Activated CD4-positive, alpha-beta T cell treated with anti-CD3 and anti-CD28 coated beads, Interleukin-2, amount 50 U/mL, for 4 hours (primary cell): ENCODE measurements at places on chromosomes 3 and 15.

DNA sequence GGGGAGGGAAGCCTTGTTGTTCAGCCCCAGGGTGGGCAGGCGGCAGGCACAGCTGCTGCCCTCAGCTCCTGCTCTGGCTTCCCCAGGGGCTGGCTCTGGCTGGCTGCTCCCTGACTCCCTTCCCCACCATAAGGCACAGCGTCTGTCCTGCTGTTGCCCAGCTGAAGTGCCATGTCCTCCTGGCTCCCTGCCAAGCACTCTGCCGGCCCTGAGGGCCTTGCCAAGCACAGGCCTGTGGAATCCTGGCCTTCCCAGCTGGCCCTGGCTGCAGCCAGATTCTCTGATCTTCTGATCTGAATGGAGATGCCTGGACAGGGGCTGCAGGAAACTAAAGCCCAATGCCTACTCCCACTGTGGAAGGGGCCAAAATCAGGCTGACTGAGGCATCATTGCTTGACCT is 1.1 kb downstream of the IQCF6 start:
- DNase-seq: no peak

DNA sequence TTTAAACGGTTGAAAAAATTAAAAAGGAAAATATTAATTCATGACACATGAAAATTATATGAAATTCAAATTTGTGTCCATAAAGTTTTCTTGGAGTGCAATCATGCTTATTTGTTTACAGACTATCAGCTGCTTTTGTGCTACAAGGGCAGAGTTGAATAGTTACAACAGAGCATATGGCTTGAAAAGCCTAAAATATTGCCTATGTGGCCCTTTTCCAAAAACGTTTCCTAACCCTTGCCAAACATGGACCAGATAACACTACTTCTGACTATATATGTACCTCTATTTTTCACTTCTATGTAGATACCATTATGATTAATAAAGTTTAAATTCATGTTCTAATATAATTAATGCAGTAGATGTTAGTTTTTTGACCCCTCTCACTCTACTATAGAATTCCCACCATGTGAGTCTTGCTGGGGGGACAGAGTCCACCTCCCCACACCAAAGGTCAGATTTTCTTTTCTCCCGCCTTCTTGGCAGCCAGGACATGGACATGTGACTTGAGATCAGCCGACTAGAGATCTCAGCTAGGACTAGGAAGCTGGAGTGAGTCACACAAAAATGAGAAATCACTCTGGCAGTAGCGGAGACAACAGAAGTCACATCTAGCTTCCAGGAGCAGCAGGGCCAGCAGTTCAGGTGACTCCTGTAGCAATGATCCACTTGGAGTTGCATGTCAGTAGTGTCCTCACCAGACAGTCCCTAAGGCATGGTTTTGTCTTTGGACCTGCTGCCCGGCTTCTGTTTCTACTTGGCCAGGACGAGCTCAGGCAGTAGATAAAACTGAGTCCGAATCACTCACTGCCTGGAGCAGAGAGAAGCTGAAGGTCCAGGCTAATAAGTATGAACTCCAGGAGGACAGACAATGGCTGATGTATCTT is 22.4 kb downstream of the CIAO2A start:
- DNase-seq: no peak

DNA sequence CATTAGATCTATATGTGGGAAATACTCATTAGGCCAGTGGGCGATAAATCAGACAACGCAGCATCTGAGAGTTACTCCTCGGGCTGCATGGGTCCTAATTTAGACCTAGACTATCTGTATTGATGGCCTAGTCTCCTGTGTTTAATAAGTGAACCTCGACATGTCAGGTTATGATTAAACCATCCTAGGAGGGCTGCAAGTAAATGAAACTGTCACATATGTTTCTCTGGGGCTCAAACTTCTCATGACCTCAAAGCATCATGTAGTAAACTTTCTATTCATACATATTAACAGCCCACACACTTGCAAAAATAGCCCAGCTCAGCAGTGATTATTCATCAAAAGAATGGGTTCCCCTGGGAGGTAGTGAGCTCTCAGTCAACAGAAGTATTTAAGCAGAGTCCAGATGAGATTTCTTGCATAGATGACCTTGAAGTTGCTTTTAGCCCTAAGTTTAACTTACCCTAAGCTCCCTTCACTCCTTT is 51.6 kb downstream of the RAB11A start:
- no peak for DNase-seq

GRCh38 chr3:72152551-72153476 is 367.9 kb upstream of the PROK2 start:
- DNase-seq: no peak

GRCh38 chr3:156509189-156510174 is 45.4 kb downstream of the SSR3 start:
- DNase-seq: no peak

DNA sequence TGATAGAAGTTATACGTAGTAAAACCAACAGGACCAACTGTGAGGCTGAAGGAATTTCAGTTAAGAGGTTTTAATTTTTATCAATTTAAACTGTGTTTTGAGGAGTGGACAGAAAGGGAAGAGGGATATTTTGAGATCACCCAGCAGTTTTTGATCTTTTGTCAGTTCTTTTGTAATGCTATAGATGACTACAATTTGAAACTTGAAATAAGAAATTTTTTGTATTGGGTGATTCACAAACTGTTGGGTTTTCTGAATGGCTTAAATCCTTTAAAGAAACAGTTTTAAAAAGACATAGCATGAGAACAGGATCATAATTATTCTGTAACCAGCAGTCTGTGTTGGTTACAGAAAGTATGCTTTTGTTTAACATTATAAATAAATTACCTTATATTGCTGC is 67.4 kb downstream of the TCF12 start:
- DNase-seq: no peak

- no peak for DNase-seq
These were observed 336.4 kb upstream of the CTNNB1 start for GRCh38 chr3:40862946-40863345.

- no peak for DNase-seq
These were observed 227.6 kb downstream of the KLF13 start for GRCh38 chr15:31554261-31554660.

DNA sequence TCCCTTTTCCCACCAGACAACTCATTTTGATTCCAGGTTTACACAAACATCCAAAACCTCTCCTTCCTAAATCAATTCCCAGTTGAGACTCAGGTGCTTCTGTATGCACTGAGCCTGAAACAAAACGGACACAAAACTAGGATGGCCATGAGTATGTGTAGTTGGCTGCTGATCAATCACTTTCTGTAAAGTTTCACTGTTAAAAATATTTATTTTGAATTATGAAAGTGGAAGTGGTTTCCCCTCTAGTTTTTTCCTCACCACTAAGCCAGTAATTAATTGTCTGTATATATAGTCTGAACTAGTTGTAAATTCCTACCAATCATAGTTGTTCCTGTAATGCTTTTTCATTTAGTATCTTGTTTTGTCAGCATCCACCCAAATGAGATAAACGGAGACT is 51.7 kb upstream of the TSPAN3 start:
- DNase-seq: no peak

- DNase-seq: peak; percentile 30
These were observed 23.4 kb downstream of the WHAMM start for GRCh38 chr15:82832601-82833361.

GRCh38 chr15:83100097-83100646 is 7.3 kb upstream of the TM6SF1 start:
- no peak for DNase-seq

GRCh38 chr3:71194785-71195184 is 388.7 kb downstream of the FOXP1 start:
- DNase-seq: no peak

DNA sequence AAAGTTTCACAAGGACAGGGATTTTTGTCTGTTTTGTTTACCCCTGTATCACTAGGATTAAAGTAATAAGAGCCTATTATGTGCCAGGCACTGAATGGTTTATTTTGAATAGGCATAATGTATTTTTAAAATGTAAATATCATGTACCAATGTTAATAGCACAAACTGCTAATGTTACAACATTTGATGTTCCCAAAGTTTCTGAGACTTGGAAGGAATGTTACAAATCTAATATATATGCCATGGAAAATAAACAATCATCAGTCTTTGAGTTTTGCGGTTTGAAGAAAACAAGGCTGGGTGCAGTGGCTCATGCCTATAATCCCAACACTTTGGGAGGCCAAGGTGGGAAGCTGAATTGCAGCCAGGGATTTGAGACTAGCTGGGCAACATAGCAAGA is 159.4 kb downstream of the CDIN1 start:
- no peak for DNase-seq

- DNase-seq: no peak
These were observed 197.9 kb downstream of the TPRG1 start for GRCh38 chr3:189369636-189370035.

DNA sequence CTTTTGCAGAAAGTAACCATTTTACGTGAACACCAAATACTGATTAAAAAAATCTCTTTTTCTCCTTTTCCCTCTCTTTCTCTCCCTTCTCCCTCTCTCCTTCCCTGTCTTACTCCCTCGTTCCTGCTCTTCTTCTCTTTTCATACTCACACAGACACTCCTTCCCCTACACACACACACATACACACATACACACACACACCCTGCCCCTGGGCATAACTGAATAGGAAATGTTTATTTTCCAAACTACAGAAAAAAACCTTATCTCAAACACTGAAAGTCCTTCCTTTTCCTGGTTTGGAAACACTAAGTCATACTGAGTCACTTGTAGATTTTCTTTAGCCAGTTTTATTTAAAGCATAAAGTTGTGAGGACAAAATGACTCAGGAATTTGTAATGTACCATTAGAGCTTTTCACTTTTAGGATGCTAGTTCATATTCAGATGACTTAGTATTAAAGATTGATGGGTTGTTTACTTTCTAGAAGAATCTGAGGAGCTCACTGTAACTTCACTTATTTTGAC is 62.4 kb downstream of the MBNL1 start:
- DNase-seq: no peak

DNA sequence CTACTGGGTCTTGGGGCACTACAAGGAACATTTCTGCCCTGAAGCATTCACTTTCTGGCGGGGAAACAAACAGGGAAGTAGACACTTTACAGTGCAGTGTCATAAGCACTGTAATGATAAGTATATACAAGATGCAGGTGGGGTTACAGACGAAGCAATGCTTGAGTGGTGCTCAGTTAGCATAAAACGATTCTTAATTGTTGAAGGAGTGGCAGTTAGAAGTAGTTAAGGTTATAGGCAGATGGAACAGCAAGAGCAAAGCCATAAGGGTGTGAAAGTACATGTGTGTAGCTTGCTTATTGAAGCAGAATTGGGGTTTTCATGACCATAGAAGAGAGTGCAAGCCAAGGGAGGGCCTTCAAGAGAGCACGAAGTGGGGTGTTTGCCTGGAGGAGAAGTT is 46.2 kb downstream of the SLC25A26 start:
- DNase-seq: no peak

DNA sequence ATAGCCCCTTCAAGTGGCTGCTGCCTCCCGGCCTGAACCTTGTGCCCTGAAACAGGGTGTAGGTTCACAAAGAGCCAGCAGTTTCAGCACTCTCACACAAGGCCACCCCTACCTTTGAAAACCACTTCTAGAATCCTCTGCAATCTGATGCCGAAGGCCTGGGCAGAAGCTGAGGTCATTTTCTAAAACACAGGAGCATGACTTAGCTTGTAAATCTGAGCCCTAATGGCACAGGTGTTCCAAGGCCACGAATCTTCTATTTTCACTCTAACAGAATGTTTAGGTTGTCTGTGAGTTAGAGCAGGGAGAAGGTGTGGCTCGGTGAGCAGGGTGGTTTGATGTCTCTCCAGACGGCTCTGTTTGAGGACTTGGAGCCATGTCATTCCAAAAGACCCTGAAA is 62.3 kb downstream of the SYNM start:
- no peak for DNase-seq

DNA sequence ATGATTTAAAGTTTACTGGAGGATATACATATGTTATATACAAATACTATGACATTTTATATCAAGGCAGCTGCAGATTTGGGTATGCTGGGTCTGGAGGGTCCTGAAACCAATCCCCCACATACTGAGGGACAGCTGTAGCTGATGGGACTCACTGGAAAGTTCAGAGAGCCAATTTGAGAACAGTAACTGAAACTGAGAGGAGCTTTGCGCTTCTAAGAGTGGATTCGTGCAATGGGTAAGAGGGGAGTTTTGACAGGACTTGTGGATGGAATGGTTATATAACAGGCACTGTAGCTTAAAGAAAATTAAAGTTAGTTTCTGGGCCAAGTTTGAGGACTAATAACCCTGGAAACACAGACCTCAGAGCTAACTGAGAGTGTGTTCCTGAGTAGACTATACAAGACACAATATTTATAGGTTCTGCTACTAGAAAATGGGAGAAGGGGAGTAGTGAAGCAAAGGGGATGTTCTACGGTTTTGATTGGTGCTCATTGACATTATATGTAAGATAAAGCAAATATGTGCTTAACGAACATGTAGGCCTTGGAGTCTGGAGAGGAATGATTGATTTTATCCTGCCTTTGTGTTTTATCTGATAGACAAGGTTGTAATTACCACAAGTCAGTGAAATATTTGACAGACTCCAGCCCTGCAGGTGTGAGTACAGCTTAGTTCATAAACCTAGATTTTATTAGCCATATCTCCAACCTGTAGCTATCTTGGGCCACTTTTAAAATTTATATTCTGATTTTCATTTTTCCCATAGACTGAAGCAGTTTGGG is 4.8 kb upstream of the ZMAT3 start:
- DNase-seq: no peak

DNA sequence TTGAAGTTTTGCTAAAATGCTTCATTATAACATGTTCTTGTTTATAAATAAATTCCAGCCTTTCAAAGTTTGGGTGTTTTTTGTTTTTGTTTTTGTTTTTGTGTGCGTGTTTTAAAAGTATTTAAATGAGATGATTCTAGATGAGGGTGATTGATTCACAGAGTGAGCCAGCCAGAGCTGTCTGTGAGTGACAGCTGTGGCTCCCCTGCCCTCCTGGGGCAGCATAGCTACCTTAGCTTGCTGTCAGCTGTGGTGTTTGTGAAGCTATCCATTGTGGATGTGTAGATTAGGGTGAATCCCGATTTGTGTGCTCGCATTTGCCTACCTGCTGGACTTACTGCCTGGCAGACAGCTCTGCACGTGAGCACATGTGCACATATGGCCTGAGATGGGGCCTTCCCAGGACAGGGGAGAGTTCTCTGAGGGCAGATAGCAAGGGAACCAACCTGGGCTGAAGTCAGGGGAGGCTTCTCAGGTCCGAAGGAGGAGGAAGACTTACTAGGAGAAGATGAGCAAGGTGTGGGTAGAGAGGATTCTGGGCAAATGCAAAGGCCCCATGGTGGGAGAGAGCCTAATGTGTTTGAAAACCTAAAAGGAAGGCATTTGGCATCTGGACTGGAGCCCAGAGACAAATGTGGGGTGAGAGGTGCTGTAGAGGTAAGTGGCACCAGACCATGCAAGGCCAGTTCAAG is 124.2 kb downstream of the EEFSEC start:
- no peak for DNase-seq

DNA sequence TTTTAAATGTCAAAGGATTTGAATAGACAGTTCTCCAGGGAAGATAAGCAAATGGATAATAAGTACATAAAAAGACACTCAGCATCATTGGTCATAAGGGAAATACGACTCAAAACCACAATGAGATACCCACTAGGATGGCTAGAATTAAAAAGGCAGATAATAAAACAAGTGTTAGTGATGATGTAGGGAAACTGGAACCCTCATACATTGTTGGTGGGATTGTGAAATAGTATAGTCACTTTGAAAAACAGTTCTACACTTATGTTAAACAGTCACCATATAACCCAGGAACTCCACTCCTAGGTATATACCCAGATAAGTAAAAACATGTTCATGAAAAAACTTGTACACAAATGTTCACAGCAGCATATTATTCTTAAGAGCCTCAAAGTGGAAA is 72.5 kb downstream of the GPR156 start:
- no peak for DNase-seq
